Left lobe of liver (tissue), 2 donors: ENCODE measurements at places on chromosomes 2 and 18.

GRCh38 chr2:23924589-23925359 lies 2.1 kb downstream of the ATAD2B start:
- DNase-seq = no peak

DNA sequence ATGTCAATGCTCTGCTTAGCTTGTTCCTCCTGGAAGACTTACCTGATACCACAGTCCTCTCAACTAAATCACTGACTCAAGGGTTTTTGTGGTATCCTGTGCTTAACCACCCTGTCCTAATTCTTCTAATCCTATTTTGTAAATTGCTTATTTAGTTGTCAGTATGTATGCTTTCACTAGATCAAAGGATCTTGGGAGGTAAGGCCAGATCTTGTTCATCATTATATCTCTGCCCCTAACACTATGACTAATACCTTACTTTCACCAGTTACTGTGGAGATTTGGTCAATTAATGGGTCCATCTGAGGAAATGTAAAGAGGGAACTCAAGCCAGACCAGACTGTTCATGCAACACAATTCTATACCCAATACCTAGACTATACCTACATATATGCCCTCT lies 203.2 kb downstream of the GULP1 start:
- DNase-seq = no peak

DNA sequence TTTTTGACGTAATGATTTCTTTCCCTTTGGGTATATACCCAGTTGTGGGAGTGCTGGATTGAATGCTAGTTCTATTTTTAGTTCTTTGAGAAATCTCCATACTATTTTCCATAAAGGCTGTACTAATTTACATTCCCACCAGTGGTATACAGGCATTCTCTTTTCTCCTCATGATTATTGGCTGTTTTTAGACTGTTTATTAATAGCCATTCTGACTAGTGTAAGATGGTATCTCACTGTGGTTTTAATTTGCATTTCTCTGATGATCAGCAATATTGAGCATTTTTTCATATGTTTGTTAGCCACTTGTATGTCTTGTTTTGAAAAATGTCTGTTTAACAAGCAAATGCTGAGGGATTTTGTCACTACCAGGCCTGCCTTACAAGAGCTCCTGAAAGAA lies 9.2 kb upstream of the CD28 start:
- no peak for DNase-seq

DNA sequence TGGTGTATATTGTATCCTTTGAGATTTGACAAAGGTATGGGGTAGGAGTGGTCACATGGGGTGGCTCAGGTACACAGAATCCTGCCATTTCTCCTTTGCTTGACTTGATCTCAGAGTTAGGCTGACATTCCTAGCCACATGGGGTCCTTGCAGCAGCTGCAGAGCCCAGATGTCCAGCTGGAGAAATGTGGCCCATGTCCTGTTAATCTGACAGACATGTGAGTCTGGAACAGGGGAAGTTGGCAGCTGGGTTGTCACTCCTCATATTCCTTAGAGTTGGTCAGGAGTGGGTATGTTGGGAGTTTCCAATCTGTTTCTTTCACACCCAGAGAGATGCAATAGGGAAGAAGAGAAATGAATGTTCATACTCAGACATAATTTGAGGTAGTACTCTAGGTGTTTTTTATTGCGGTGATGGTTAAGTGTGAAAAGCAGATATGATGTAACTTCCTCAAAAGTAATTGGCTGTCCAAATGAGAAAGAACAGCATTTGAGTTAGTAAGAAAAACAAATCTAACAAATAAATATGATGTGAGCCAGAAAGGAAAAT lies 402.6 kb upstream of the MEIS1 start:
- DNase-seq = no peak

- no peak for DNase-seq
These were observed 238.8 kb downstream of the ZNF407 start for GRCh38 chr18:74836296-74837139.

DNA sequence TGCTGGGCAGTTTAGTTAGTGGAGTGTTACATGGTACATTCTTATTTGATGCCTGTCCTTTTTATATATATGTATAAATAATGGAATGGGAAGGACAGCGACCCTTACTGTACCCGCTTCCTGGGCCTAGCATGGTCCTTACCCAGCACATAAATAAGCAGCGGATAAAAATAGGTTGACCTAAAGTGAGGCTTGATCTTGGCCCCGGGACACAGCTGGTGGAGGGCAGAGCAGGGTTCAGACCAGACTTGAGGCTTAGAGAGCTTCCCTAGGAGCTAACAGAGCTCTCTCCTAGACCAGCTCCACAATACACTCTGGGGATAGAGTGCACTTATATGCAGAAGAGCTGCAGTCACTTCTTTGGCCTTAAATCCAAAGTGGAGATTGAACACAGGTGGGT lies 46.9 kb upstream of the RPL31 start:
- no peak for DNase-seq

- no peak for DNase-seq
These were observed 714.6 kb downstream of the MBD2 start for GRCh38 chr18:53509886-53510285.

DNA sequence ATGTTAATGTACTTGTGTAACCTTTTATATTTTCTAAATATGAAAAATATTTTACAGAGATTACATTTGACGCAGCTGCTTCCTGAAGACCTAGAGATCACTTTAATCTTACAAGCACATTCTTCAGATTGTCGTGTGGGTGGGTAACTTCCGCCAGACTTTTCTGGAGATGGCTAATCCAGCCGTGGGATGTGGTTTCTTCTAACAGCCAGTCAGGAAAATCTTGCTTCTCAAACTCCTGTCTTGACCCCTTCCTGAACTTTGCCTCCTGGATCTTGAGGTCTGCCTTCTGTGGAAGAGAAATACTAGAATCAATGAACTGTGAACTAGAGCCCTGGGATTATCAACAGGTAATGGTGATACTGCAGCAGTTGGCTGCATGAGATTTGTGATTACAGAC lies 401.6 kb upstream of the TNP1 start:
- DNase-seq = no peak

DNA sequence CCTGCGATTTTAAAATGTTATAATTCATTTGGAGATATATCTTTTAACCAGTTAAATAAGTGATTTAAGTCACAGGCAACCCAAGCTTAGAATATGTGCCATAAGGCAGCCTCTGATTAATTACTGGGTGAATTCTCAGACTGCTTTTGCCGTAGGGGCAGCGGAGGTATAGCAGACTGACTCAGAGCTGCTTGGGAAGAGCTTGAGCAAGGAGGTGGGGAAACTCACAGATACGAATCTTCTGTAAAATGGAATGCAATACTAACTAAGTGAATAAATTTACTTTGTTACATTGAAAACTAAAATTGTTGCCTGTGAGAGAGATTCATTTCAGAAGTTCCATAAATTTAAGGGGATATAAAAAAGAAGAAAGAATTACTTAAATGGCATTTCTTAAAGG lies 115.4 kb downstream of the KYNU start:
- DNase-seq = no peak

DNA sequence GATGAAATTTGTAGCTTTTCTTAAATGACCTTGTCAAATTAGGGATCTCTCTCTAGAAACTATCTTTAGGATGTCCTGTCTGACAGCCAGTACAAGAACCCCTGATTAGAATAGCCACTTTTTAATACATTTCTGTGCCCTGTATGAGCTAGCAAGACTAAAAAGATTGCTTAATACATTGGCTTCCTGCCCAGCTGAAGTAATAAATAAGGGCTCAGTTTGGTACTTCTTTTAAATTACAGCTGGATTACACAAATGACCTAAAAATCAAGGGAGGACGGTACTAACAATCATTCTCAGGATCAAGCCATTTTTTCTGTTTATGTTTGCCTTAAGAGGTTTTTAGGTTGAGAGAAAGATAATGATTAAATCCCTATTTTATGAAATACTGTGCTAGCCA lies 11.6 kb upstream of the OLA1 start:
- no peak for DNase-seq
